ENCODE measurements at places on chromosomes 3 and 15.

- DNase-seq: no peak
Measured at GRCh38 chr15:76418352-76419140, 82.0 kb downstream of the ISL2 start.

DNA sequence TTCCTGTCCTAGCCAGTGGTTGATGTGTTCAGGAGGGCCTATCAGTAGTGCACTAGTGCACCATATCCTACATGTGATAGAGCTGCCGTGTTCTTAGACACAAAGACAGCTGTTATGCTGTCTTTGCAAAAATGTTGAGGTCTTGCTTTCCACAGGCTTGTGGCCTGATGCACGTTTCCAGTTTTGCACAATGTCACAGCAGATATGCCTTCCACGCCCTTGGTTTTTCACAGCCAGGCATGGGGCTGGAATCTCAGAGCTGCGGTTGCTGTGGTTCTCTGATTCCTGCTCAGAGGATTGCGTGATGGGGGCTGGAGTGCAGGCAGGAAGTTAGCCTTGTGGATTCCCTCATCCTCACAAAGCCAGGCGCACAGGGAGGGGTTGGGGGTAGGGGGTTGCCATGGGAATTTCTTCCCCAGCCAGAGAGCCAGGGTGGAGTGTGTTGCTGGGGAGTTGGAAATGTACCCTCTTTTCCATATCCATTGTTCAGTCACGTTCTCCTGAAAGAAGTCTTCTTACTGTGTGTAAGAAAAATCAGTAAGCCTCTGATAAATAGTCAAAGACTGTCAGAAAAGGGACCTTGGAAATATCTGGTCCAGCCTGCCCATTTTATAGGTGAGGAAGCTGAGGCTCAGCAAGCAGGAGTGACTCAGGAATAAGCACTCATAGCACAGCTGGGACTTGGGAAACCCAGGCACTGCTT, 79.4 kb downstream of the SMAD3 start:
- no peak for DNase-seq

DNA sequence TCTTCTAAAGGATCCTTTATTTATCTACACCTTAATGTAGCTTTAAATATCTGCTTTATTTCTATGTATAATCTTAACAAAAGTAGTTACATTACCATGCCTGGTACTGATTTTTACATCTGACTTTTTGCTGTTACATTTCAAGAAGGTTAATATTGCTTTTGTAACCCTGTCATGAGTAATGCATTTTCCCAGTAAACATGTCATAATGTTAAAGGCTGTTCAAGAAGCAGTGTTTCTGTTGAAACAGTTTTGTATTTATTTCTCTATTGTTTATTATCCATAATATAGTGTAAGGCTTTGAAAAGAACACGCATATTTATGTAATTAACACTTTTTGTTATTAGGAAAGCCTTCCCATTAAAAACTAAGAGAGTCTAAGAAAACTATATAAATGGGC, 98.5 kb upstream of the SOX2 start:
- no peak for DNase-seq

DNA sequence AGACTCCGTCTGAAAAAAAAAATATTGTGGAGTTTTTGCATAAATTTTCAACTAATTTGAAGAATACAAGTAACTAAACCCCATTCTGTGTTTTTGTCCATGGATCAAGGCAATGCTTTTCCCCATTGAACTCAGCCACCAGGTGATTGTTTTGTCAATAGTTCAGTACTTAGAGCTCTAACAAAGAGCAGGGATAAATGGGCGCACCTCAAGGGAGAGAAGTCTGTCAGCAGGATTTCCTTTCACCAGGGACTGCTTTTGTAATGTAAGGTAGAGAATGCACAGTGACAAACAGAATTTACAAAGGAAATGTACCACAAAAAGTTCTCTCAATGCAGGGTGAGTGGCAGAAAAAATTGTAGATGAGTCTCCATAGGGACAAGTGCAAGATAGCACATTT, 10.8 kb upstream of the ATP13A5 start:
- no peak for DNase-seq

DNA sequence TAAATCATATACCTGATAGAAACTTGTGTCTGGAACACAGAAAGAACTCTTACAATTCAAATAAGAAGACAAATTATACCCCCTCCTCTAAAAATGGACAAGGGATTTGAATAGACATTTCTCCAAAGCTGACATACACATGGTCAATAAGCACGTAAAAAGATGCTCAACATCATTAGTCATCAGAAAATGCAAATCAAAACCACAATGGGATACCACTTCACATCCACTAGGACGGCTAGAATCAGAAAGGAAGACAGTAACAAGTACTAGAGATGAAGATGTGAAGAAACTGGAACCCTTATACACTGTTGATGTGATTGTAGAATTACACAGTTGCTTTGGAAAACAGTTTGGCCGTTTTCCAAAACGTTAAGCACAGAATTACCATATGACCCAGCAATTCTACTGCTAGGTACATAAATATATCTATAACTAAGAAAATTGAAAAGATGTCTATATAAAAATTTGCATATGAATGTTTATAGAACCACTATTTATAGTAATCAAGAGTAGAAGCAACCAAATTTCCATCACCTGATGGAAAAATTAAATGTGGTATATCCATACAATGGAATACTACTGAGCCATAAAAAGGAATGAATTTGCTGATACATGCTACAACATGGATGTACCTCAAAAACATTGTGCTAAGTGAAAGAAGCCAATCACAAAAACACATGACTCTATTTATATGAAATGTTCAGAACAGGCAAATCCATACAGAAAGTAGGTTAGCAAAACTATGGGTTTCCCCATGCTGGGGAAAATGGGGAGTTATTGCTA, 60.8 kb downstream of the GREM1 start:
- DNase-seq: no peak

- no peak for DNase-seq
Measured at GRCh38 chr3:62445275-62445674, 71.9 kb upstream of the FEZF2 start.

DNA sequence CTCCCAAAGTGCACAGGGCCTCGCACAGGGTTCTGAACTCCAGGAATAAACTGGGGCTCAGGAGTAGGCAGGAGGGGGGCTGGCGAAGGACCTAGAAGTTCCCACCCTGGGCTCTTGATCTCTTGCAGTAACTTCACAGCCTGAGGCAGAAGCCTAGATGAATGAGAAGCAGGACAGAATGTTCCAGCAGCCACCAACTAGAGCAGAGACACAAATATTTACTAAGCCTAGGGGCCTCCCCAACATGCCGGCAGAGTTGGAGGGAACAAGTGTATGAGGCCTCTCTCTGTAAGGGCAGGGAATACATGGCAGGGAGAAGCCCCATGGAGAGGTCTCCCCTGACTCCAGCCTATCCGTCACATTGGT, 25.3 kb upstream of the C15orf39 start:
- no peak for DNase-seq

- DNase-seq: no peak
Measured at GRCh38 chr15:39125904-39126303, 455.0 kb upstream of the THBS1 start.

GRCh38 chr3:94162700-94163099, 99.8 kb downstream of the NSUN3 start:
- DNase-seq: no peak

DNA sequence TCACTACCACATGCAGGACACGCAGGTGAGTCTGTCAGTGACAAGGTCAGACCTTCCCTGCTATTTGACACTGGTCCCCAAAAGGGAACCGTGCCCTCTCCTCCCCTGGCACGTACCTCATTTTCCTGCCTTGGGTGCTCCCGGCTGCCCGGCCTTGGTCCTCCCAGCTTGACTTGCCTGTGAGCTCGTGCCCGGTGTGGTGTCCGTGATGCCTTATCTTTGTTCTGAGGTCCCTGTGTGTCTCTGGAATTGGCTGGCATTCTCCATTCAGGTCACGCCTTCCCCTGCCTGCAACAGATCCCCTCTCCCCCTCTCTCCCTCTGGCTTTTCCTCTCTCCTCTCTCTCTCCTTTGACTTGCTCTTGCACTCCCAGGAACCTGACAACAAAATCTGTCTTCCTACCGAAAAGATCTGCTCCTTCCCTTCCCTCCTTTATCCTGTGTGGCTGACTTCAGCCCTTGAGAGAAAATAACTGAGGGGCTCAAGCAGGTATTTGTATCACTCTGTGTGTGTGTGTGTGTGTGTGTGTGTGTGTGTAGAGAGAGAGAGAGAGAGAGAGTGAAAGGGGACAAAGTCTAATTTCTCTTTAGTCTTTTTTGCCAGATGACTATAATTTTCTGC, at the start of gene MASP1:
MASP1 (minus strand) TSS at position 226 of the 621 bp plus-strand sequence; CDS start at position 121, 105 bp downstream.
- no peak for DNase-seq

DNA sequence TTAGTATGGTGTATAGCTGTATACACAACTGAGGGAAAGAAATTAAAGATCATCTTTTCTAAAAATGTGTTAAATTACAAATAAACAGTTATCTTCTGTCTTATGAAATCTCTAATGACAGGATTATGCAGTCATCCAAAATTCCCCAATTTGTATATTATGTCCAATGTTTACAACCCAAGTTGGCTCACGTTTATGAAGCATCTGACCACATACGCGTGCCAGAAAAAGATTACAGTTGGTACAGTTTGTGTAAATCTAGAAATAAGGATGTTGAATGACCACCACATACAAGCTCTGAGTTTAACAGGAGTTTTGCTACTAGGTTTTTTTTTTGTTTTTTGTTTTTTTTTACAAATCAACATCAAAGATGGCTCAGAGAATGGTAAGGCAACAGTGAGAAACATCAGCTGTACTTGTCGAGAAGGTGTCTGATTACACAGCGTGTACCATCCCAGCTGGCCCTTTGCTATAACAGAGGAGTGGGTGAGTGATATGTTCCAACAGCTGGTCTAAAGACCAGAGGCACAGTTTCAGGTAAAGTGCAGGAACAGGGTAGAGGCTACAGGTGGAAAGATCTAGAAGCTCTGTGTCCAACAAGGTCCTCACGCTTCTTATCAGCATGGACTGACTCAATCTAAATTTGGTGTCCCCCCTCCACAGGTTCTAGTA, 47.1 kb downstream of the USF3 start:
- DNase-seq: no peak

DNA sequence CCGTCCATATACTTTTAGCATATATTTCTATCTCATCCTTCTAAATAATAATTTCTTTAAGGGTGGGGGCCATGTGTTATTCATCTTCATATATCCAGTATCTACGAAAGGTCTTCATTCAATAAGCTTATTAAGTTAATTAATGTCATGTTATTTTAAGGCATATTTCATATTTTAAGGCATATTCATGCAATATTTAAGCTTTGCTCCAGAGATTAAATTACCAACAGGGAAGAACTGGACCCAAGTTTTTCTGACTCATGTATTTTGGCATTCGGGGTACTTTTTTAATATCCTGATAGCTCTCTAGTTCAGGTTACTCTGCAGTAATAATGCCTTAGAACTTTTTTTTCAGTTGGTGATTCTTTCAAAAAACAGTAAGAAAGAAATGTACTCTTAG, 27.4 kb downstream of the PHC3 start:
- DNase-seq: no peak

GRCh38 chr15:30926161-30926560, 22.4 kb downstream of the FAN1 start:
- DNase-seq: no peak

DNA sequence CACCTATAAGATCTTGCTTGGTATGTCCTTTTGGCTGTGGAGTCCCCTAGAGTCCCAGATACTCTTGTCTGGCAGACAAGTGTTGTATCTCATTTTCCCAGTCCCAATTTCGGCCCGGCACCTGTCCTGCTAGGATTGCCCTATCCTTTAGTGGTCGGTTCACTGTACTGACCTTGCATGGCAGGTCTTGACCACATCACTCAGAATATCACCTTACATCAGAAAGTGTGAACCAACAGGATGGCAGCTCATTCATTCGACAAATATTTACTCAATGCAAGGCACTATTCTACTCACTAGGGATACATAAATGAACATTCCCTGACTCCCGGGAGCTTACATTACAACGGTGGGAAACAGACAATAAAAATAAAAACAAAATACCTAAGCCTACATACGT, 5.7 kb upstream of the CCDC80 start:
- DNase-seq: no peak

DNA sequence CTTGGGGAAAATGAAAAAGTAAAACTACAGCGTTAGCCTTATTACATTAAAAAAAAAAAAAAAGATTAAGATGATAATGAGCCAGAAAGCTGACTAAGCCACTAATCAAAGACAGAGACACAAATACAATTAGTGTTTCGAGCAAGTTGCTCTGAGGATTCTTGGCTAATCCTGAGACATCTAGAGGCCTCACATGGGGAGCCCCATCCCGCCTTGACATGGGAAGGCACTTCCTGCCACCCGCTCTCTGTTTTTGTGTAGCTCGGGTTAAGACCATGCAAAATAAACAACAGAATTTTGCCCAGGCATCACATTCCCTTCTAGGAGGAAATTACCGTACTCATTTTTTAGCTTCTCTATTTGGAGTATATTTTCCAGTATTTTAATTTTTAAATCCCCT, 15.3 kb downstream of the HESX1 start:
- no peak for DNase-seq

- no peak for DNase-seq
Measured at GRCh38 chr3:191997093-191997492, 536.1 kb downstream of the PYDC2 start.

DNA sequence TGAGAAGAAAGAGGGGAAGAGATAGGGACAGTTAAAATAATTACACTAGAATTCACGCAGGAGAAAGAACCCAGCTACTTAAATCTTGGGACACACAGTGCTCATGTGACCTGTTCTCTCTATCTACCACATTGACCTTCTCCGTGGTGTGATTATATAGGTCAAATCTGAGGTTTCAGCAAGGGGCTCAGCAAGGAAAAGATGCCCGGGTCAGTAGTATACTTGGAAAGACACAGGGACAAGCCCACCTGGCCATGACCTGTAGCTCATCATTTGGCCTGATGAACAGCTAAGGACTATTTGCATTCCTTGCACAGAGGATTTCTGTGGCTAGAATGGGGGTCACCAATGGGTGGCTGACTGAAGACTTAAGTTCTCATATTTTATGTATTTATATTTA, 71.9 kb downstream of the SSR3 start:
- DNase-seq: no peak

Data from cortex of kidney (tissue), 1 donor.